Smooth muscle cell of the pulmonary artery (primary cell): ENCODE measurements at places on chromosomes 2 and 18. TPM values are rescaled to one million over a fixed set of nuclear protein-coding genes. Genes with fewer than 3 reads are reported as not detected.

IL36G gene
- not detected in 2 replicates for total RNA-seq

REG1A gene
- not detected in 2 replicates for total RNA-seq

RBM45 gene
- total RNA-seq = 16.4 and 18.7 TPM in 2 replicates

ACOXL gene
- total RNA-seq = not detected in 2 replicates

SIX2 gene
- 3.9 and 6.2 TPM in 2 replicates for total RNA-seq

GATA6 gene
- 40.3 and 57.2 TPM in 2 replicates for total RNA-seq

EPB41L3 gene
- 0.69 and 3.6 TPM in 2 replicates for total RNA-seq

DCAF17 gene
- 24.4 and 26.2 TPM in 2 replicates for total RNA-seq

CD302 gene
- 5.2 and 11.1 TPM in 2 replicates for total RNA-seq

CAPN13 gene
- total RNA-seq = not detected in 2 replicates

EN1 gene
- total RNA-seq = 0.03 and 0.91 TPM in 2 replicates

ICOS gene
- total RNA-seq = 0.07 TPM in 1 of 2 replicates, not detected in the other

DTNA gene
- total RNA-seq = 7.8 and 43.9 TPM in 2 replicates

INHA gene
- 0.26 and 0.43 TPM in 2 replicates for total RNA-seq

HMSD gene
- total RNA-seq = 0.33 TPM in 1 of 2 replicates, not detected in the other

TFPI gene
- 150 and 489 TPM in 2 replicates for total RNA-seq

EEF1B2 gene
- total RNA-seq = 242 and 297 TPM in 2 replicates

DHRS9 gene
- 0.98 and 2.7 TPM in 2 replicates for total RNA-seq

C2orf80 gene
- not detected in 2 replicates for total RNA-seq

STAT4 gene
- total RNA-seq = 0.56 and 5.4 TPM in 2 replicates

UGT1A9 gene
- total RNA-seq = not detected in 2 replicates

C2orf74 gene
- 11.3 TPM in 2 replicates for total RNA-seq
